CD8-positive, alpha-beta T cell (primary cell): ENCODE measurements at places on chromosomes 3 and 15.
A peak's percentile ranks its signal among the peaks of the same experiment; 100 is the strongest.

DNA sequence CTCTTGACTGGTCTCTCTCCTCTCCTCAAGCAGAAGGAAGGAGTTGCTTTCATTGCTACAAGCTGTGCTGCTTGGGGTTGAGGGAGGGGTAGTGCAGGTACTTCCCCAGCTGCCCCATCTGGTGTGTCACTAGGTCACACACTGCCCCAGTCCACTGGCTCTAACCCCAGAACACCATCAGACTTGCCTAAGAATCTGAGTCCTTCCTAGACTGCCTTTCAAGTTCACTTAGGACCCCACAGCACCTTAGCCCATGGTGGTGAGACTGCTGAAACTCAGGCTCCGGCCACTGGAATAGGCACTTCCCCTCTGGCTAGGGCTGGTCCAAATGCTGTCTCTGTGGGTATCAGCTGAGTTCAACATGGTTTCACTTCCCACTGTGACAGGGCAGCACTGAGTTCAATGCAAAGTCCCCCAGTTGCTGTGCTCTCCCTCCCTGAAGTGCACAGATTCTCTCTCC is 279.7 kb upstream of the GOLGA6L4 start:
- no peak for DNase-seq

GRCh38 chr3:151552589-151552988 is 91.7 kb upstream of the IGSF10 start:
- no peak for DNase-seq

DNA sequence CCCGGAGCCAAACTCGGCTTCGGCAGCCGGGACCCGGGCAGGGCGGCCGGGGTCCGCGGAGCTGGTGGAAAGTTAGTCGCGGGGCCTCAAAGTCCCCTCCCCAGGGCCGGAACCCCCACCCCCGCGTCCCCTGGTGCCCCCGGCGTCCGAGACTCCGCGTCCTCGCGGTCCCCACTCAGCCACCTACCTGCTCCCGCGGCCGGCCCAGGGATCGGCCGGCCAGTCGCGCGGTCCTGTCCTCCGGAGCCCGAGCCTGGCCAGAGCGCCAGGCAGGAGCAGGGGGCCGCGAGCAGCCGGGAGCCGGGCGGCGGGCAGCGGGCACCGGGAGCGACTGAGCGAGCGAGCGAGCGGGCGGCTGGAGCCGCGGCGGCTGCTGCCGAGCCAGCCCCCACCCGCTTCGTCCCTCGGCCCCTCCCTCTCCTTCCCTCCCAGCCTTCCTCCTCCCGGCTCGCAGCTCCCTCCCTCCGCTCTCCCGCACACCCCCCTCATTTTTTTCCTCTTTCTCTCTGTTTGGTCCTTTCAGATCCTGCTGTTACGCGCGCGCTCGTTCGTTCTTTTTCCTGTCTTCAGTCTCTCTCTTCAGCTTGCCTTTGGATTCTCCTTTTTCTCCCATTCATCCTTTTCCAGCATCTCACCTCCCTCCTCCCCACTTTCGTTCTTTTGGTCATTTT is at the start of gene MEGF11:
Gene MEGF11, minus strand, starts transcription at position 333 of the 671 bp plus-strand sequence. CDS start 125,347 bp downstream, outside the sequence.
- DNase-seq: no peak

- DNase-seq: no peak
Measured at GRCh38 chr3:177131927-177132636, 65.2 kb downstream of the TBL1XR1 start.

- DNase-seq: no peak
Measured at GRCh38 chr3:115698851-115699591, 75.7 kb downstream of the GAP43 start.

DNA sequence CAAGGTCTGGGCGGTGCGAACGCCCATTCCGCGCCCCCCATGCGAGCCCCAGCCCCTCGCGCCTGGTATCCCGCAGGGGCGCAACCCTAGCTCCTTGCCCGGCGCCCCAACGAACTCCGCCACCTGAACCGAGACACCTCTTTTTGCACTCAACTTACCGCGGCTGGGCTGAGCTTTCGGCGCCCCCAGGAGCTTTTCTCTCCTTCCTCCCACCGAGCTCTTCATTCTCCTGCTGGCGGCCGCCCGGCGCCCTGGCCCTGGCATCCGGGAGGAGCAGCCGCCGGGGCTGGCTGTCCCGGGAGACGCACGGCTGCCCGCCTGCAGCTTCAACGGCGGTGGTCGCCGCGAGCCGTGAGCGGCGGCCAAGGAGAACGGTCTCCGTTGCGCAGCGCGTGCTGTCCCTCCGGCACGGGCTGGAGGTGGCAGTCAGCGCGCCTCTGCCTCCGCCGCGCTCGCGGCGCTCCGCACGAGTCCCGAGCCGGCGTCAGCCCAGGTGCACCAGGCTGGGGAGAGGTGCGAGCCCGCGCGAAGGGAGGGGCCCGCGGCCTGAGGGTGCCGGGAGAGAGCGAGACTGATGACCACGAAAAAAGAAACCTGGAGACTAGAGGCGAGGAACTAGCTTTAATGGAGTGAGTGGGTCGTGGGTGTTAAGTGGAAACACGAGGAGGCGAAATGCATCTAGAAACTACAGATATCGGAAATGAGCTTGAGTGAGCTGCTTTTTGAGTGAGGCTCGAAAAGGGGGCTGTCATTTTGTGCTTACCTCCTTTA is 621.5 kb upstream of the ZNF385D start:
- DNase-seq: no peak

GRCh38 chr3:11825301-11825700 is 21.4 kb downstream of the TAMM41 start:
- DNase-seq: no peak

DNA sequence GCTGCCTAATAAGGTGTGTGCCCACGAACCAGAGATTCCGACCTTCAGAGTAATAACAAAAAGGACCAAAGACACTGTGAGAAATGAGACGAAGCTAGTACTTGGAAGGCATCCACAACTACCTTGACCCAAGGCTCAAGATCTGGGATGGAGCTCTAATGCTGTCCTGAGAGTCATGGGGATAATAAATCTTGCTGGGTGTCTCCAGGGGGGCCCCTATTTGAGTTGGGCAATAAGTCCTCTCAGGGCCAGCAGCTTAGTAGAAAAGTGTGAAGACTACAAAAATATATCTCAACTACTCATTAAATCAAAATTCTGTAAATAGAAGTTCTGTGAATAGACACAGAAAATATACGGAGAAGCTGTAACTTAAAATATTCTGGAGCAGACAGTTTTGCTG is 2.9 kb upstream of the NDN start:
- no peak for DNase-seq

DNA sequence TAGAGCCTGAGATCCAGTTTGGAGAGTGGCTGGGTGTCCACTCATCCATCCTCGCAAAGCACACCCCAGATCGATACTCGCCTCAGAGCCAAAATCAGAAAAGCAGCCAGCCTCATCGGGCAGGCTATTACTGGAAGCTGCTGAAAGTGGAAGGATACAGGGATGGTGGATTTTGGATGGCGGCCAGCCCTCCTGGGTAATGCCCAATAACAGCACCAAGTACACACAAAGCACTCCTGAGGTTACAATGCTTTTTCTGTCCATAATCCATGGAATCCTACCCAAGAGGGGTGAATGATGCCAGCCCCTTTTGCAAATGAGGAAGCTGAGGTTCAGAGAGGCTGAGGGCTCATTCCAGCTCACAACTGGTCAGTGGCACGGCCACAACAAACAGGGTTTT is 93.1 kb upstream of the SLC6A11 start:
- no peak for DNase-seq

- no peak for DNase-seq
Measured at GRCh38 chr3:13115576-13115910, 42.3 kb upstream of the IQSEC1 start.

- no peak for DNase-seq
Measured at GRCh38 chr15:100215031-100215842, 126.5 kb downstream of the ADAMTS17 start.

DNA sequence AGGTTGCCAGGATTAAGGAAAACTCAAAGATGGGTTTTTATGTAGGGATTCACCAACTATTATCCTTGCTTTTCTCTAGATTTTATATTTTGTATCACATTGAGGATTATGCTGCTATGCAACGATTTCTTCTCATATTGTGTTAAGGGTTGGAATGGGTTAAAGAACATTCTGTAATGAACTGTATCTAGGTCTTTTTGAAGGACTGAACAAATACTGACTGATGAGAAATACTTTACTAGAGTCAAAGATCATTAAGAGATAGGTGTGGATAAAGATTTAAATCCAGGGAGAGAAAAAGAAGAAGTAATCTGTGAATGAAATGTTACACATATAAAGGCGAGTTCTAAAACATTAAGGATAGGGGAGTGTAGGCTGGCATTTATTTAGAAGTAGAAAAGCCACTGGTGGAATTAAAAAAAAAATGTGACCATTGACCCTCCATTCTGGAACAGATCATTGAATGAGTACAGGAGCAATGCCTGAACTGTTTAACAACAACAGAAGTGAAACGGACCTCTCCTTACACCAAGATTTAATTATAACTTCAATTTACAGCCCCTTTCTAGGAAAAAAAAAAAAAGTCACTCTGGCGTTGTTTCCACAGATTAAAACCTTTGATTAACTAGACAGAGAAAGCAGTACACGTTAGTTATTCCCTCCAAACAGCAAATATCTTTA is 39.2 kb downstream of the PROS1 start:
- DNase-seq: no peak

GRCh38 chr15:68413363-68414205 is 18.4 kb downstream of the ITGA11 start:
- DNase-seq: no peak

GRCh38 chr3:70738291-70738681 is 425.8 kb upstream of the MDFIC2 start:
- DNase-seq: no peak

GRCh38 chr3:109050591-109051167 is 67.3 kb downstream of the MORC1 start:
- DNase-seq: peak; percentile 40

DNA sequence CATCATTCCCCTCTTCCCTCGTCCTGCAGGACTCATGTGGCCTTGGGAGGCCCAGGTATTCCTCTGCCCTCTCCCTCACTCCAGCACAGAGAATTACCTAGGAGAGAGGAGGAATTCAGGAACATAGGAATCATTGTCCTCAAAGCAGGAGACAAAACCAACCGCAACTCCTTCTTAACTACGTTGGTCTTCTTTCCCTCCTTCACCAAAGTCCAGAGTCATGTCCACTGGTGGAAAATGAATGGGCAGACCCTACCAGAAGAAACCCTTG is 55.0 kb upstream of the SKOR1 start:
- DNase-seq: no peak

- no peak for DNase-seq
Measured at GRCh38 chr15:75090388-75090734, 67.0 kb downstream of the PPCDC start.

GRCh38 chr3:133917144-133917543 is 21.5 kb upstream of the RAB6B start:
- no peak for DNase-seq

DNA sequence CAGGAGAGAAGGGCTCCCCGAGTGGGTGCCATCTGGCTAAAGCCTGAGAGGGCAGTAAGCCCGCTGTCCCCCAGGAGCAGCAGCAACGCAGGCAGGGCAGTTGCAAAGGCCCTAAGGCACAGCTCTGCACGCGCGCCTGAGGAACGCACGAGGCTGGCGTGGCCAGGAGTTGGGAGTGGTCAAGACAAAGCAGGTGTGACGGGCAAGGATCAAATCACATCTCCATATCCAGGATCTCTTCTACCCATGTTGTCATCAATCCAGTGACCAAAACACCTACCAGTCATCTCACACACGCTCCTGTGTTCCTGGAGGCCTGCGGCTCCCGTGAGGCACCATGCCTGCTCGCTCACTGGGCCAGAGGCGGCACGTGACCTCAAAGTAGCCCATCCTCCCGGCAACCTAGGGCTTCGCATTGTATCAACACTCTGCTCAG is 59.5 kb downstream of the ERC2 start:
- DNase-seq: no peak

- DNase-seq: no peak
Measured at GRCh38 chr3:48503401-48504050, 448 bp downstream of the SHISA5 start.

DNA sequence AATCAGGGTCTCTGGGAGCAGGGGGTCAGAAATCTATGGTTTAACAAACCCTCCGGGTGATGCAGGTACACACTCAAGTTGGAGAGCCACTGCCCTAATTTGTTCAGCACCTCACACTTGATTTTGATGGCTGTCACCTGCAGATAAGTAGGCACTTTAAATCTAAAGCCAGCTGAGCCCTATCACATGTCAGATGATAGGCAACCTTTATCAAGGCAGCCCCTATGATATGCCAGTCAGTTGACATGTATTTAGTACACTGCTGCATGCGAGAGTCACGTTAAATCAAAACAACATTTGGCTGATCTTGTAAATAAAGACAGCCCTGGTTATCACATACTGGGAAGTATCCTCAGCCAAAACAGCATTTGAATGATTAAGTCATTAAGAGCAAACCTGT is 104.4 kb upstream of the MCTP2 start:
- no peak for DNase-seq
